NCI-H1417 (cell line): ENCODE measurements at places on chromosomes 1 and 21.

DNA sequence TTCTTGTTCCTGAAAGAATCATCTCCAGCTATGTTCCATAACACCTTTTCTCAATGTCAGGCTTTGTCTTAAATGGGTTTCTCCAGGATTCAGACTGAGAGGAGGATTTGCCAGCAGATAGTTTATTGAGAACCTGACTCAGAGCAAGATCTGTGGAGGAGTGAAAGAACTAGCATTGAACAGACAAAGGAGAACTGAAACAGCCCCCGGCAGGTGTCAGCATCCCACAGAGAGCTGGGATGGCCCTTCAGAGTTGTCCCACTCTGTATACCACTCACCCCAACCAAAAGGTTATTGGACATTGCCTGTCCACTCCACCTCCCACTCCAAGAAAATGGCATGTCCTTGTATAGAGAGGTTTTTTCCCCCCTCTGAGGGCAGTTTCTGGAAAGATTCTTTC lies 270.7 kb downstream of the PAPPA2 start:
- DNase-seq = no peak

- DNase-seq = no peak
These were observed 20.4 kb upstream of the SCAF4 start for GRCh38 chr21:31752352-31752751.

DNA sequence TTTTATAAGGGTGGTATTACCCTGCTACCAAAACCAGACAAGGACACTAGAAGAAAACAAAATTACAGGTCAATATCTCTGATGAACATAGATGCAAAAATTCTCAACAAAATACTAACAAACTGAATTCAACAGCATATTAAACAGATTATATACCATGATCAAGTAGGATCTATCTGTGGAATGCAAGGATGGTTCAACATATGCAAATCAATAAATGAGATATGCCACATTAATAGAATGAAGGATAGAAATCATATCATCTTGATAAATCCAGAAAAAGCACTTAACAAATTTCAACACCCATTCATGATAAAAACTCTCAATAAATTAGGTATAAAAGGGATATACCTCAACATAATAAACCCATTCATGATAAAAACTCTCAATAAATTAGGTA lies 24.3 kb upstream of the MYBPHL start:
- DNase-seq = peak; percentile 8

GRCh38 chr1:170196490-170197236 lies 50.9 kb downstream of the NTMT2 start:
- DNase-seq = no peak
